CMK (cell line): ENCODE measurements at places on chromosomes 11 and 22.
A peak's percentile ranks its signal among the peaks of the same experiment; 100 is the strongest.

DNA sequence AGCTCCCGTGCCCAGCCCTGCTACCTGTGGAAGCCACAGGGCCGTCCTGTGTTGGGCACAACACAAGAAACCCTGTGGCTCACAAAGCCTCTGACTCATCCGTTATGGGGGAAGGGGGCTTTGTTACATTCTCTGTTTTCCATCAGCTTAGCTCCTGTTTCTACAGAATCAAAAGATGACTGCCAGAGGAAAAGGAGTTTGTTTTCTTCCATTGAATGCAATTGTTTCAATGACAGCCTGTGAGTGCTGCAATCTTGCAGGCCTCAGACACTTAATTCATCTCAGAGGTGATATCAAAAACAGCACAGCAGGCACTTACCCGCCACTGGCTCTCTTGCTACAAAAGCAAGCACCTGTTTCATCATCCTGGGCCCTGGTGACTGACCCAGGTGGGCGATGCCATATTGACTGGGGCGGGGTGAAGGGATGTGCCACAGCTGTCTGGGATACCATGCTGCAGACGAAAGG is 194.3 kb downstream of the OPCML start:
- no peak for DNase-seq

DNA sequence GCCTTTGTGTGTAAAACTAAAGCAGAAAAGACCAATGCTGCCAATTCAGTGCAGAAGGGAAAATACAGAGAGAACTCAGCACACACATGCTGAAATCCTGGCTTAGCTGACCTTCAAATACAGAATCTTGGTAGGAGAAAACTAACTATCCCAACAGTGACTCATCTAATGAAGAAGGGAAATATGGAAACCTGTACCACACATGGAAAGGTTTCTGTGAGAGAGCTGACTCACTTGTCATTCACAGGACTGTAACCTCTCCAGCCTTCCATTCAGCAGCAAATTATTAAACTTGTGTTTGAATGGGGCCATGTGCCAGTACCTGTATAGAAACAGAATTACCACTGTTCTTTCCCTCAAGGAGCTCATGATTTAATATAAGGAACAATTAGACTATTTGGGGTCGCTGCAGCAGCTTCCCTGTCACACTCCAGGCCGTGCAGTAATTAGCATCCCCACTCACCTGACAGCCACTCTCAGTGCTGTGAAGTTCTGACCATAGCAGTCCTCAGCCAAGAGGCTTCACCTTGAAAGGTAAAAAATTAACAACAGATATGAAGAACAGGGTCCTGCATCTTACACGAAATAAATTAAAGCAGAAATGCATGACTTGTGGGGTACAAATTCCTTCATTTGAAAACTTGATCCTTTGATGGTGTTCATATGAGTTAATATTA is 53.9 kb downstream of the MSANTD4 start:
- DNase-seq: no peak

DNA sequence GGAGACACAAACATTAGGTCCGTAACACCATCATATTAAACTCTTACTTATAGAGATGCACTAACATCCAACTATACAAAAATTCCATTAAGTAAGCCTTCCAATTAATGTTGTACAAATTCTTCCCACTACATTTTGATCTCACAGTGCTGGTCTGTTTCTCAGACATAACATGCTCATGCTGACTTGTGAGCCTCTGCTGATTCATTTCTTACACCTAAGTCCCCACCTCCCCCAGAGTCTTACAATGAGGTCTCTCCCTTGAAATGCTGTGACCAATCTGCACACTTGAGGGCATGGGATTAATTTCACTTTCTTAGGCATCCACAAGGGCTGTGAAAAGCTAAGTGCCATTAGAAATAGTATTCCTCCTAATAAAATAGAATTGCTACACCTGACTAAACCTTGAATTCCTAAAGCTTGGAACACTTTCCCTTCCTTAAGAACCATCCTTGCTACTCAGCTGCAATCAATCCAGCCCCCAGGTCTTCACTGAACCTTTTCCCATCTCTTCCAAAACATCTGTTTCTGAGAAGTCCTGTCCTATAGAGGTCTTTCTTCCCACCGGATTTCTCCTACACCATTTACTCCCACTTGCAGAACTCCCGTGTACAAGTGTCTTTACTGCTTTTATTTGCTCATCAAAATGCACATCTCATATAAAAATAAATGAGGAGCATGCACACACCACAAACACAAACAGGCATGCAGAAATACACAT is 2.0 kb downstream of the HBG1 start:
- DNase-seq: no peak

DNA sequence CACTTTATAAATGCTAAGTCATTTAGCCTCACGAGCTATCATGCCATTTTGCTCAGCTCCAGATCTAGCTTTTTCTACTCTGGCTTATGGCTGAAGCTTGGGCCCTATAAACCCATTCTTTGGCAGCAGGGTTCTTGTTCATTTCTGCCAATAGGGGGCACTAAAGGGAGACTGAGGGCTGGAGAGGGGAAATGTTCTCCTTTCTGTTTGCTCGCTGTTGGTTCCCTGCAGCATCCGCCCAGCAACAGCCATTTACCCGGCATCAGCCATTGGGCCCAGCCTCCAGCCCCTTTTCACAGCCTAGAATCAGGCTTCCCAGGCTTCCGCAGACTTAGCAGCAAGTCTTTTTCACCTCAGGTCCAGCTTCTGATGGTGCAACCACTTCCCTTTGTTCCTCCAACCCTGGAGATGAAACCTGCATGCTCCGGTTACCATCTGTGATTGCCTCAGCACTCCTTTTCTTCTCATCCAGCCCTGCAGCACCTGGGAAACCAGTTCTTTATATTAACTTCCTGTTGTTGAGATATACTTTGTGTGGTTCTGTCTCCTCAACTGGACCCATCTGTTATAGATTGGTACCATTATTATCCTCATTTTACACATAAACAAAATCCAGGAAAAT is 4.2 kb upstream of the ME3 start:
- DNase-seq: no peak

GRCh38 chr22:40813912-40814315 is 5.2 kb downstream of the SLC25A17 start:
- peak; percentile 92 for DNase-seq

DNA sequence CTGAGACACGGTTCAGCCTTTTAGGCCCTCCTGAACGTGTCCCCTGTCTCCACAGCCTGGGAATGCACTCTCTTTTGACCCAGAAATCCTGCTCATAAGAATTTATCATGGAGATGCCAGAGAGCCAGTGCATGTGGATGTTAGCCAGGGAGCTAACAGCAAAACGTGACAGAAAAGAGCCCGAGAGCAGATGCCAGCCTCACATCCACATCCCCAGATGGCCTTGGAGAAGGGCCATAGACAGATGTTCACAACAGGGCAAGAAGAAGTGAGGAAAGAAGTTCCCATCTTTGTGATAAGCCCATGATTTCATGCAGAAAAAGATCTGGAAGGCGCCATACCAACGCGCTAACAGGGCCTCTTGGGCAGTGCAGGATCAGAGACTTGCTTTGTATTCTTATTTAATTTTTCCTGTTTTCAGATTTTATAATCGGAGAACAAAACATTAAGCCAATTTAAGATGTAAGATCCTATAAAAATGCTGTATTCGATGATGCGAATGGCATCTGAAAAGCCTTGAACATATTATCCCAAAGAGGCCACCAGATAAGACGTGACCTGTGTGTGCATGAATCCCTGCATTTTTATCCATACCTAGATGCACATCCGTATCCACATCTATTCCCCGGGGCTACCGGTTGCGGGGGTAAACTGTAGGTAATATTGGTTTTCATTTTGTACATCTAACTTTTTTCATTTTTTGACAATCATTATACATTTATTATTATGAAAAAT is 48.7 kb downstream of the IGLL5 start:
- DNase-seq: no peak

DNA sequence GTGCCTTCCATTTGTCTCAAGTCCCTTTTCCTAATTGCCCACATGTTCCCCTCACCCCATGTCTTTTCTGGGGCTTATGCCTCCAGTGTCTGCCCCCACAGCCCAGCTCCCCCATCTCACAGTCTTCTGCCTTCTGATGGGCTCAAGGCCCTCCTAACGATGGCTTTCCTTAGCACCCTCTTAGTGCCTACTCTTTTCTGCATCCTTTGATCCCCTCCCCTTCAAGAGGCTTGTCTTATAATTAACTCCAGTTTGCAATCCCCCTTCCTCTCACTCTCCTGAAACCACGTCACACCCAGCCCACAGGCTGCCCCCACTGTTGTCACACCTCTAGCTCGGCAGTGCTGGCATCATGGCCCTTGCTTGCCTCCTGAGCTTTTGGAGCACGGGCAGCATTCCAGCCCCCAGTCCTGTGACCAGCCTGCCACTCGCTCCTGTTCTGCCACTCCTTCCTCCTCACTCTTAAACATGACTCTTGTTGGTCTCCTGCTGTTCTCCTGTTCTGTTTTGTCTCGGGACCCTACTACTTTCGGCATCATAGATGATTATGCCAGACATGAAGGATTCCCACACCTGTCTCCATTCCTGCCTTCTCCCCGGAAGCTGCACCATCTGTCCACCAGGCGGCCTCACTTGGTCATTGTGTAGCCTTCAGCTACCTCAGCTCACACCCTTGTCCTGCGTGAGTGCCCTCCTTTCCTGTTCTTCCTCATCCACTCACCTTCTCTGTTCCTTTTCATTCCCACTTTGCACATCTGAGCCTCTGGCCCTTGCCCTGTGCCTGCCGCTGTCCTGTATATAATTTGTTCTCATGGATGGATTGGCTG is 26.1 kb downstream of the UBE2L3 start:
- no peak for DNase-seq

GRCh38 chr11:128620309-128621100 is 33.1 kb upstream of the ETS1 start:
- peak; percentile 93 for DNase-seq

- DNase-seq: no peak
Measured at GRCh38 chr11:86772999-86773398, 27.3 kb upstream of the PRSS23 start.

DNA sequence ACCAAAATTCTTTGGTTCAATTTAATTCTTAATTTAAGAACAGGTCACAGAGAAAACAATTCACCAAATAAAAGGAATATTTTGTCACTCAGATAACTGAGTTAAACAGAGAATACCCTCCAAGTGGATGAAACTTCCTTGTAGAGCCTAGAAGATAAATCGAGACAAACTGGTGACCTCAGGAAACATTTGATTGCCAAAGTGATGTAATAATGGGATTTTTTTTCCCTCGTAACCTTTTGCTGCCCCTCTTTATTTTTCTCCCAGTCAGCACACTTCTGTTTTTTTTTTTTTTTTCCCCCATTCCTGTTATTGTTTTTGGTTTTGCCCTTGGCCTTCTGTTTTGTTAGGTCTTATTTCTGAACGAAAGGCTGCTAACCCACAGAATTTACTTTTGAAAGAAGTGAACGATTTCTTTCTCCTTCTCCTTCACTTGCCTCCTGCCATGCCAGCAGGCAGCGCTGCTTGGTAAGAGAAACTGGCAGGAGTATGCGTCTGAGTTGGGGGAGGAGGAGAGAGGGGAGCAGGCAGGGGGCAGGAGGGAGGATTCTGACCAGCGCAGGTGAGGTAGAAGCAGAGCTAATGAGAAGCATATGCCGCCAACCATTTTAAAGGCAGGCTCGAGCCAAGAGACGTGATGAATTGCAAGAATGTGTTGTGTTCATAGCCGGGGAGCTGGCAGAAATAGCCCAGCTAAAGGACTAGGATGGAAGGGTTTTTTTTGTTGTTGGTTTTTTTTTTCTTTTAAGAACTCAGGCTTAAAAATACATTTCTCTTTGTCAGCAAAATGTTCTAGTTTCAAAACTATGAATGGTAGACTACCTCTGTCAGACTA is 121.9 kb upstream of the MTMR2 start:
- no peak for DNase-seq

DNA sequence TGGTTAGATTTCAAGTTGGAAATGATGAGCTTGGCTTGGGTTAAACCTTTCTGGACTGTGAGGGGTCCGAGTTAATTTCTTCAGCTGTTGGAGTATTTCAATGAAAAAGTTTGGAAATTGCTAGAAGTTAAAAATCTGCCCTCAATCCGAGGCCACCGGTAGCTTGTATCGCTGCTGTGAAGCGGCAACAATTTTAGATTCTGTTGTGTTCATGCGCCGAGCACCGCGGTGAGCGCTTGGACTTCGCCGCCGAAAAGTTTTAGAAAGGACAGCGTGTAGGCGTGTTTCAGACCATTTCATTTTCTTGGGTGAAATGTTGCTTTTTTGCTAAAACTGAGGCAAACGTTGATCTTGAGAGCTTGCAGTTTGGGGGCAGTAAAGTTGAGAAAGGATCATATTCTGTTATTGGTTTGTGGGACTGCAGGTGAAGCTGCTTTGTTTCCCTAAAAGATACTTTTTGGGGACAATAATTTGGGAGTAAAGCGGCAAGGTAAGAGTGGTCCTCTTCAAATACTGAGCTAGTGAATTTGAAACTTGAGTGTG is 928 bp downstream of the FBXO7 start:
- DNase-seq: peak; percentile 18

- no peak for DNase-seq
Measured at GRCh38 chr11:118914178-118914918, 11.4 kb downstream of the BCL9L start.

GRCh38 chr22:20781272-20781990 is 7.5 kb downstream of the SERPIND1 start:
- DNase-seq: no peak

- peak; percentile 74 for DNase-seq
Measured at GRCh38 chr22:41966607-41967240, 2.5 kb upstream of the SEPTIN3 start.

DNA sequence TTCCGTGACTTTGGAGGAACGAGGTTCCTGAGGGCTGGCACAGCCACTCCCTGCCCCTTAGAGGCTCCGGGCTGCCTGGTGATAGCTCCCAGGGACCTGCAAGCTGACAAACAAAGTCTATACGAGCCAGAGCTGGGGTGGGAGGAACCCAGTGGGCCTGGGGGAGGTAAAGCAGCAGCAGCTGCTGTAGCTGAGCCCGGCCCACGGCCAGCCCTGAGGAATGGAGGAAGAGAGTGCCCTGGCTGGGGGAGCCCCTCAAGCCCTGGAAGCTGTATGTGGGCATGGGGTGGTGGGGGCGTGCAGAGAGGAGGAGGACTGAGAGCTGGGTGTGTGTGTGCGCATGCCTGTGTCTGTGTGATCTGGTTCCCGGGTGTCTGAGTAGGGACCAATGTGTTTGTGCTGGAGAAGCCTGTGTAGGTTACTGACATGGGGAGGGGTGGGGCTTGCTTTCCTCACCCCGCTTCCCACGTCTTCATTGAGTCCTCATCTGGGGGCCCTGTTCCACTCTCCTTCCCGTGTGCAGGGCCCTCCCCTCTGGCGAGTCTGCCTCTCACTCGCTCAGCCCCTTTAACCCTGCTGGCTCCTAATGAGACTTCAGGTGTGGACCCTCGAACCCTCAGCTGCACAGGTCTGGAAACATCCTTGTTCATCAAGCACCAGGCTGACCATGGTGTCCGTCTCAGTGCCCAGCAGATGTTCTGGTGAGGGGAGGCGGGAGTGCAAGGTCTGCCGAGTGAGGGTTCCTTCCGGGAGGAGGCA is 10.8 kb downstream of the ST3GAL4 start:
- no peak for DNase-seq

GRCh38 chr11:75031771-75032549 is 43.2 kb downstream of the NEU3 start:
- no peak for DNase-seq

GRCh38 chr11:126211236-126212088 is at the start of the genes FAM118B and RPUSD4:
Gene FAM118B (plus strand): TSS chr11:126211782. CDS start chr11:126235002, 23,220 bp downstream.
Gene RPUSD4 (minus strand): TSS chr11:126211650. CDS start chr11:126211638, 12 bp downstream.
- DNase-seq: peak; percentile 98

- DNase-seq: peak; percentile 97
Measured at GRCh38 chr11:78187366-78188285, 800 bp downstream of the KCTD21 start.
